KBM-7 (cell line): ENCODE measurements at places on chromosomes 1 and 21.
A peak's percentile ranks its signal among the peaks of the same experiment; 100 is the strongest.

GRCh38 chr1:10795276-10796021 is 997 bp downstream of the CASZ1 start:
- no peak for DNase-seq

DNA sequence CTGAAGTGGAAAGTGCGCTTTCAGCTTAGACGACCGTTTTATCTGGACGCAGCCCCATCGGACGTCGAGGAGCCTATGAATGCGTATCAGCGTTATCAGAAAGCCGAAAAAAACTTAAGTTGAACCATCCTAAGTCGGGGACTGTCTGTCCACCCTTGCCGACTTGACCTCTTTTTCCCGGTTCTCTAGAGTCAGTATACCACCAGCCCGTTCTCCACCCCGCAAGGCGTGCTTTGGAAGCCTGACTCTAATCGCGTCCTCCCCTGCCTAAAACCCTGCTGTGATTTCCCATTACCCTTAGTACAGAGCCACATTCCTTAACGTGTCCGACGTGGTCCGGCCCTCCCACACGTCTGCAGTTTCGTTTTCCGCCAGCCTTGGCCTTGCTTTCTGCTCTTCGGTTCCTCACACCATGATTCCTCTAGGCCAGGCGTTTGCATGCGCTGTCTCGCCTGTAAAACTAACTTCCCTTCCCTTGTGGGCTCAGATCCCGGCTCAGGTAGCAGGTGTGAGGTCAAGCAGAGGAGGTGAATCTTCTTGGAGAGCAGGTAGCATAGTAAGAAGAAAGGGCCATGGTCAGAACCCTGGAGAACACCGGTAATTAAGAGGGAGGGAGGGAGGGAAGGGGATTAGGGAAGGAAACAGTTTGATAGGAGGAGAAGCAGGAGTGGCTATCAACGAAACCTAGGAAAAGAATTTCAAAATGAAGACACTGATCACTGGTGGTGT is 865 bp downstream of the ADPRS start:
- peak; percentile 53 for DNase-seq

- DNase-seq = peak; percentile 25
Measured at GRCh38 chr1:162892906-162893611, 32.1 kb upstream of the CCDC190 start.

GRCh38 chr1:14220811-14221210 is 377.7 kb upstream of the KAZN start:
- no peak for DNase-seq

- no peak for DNase-seq
Measured at GRCh38 chr1:231940116-231940515, 313.5 kb downstream of the DISC1 start.

- DNase-seq = no peak
Measured at GRCh38 chr1:241591317-241591716, 48.9 kb downstream of the CHML start.

- no peak for DNase-seq
Measured at GRCh38 chr21:35291034-35291433, 241.9 kb upstream of the RUNX1 start.

GRCh38 chr1:12458571-12458970 is 159.4 kb downstream of the DHRS3 start:
- no peak for DNase-seq

DNA sequence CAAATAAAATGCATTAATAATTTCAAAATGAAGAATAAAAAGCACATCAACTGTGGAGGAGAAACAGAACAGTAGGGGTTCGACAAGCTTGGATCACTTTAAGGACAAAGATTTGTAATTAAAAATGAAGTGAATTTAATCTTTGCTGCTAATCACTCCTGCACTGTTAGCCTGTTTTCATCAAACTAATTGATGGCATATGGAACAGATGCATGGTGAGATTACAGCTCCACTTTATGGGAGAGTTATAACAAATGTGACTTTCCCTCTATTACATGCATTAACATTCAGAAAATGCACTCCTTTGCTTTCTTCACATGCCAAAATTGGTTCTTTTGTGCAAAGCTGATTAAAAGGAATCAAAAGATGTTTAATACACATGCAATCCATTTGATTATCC is 207.2 kb upstream of the C21orf91 start:
- DNase-seq = no peak

DNA sequence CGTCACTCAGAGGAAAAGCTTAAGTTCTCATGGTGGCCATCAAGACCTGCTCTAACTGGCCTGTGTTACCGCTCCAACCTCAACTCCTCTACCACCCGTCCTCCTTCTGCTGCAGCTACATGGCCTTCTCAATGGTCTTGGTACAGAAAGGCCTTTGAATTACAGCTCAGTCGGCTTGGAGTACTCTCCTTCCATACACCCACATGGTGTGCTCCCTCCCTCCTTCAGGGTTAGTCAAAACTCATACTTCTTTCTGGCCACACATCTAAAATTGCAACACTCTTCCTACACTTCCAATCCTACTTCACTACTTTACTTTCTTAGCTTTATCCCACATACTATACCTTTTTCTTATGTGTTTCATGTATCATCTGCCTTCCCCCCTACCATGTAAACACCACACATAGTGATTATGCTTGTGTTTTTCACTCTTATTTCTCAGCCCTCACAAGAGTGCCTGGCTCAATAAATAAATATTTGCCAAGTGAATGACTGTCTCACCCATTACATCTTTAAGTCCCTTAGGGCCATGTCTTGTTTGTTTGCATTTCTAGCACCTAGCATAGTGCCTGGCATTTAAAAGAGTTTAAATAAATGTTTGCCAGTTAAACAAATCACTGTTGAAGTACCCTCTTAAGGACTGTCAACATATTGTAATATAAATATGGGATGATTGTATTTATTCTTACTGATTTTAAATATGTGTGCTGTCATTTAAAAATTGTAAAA is 37.6 kb upstream of the HMCN1 start:
- DNase-seq = no peak

- no peak for DNase-seq
Measured at GRCh38 chr1:224045556-224045955, 68.4 kb upstream of the FBXO28 start.

DNA sequence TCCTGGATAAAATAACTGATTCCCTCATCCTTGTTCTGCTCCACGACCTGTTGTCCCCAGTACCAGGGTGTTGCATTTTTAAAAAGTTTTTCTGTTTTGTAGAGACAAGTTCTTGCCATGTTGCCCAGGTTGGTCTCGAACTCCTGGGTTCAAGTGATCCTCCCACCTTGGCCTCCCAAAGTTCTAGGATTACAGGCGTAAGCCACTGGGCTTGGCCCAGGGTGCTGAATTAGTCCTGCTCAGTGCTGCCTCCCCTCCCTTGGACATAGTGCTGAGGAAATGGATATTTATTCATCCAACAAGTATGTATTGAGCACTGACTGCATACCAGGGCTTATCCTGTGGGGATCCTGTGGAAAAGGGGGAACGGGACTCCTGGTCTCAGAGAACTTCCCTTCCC is 126.4 kb downstream of the PTPRU start:
- DNase-seq = no peak

- DNase-seq = no peak
Measured at GRCh38 chr1:199759268-199759730, 268.2 kb upstream of the NR5A2 start.

DNA sequence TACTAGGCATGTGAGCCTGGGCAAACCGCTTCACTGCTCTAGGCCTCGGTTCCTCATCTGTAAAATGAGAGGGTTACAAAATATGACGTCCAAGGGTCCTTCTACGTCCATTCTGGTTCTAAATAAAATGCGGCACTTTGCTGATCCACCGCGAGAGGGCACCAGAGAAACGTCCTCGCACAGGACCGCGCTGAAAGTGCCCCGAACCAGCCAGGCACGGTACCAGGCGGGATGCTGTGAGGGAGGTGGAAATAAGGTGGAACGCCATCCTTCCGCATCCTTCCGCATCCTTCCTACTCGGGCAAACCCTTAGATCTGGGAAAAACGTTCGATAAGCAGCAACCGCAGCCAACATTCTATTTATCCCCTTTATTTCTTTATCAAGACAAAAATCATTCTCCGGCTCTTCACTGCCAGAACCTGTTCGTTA is 60.3 kb upstream of the KRTAP19-8 start:
- peak; percentile 68 for DNase-seq

DNA sequence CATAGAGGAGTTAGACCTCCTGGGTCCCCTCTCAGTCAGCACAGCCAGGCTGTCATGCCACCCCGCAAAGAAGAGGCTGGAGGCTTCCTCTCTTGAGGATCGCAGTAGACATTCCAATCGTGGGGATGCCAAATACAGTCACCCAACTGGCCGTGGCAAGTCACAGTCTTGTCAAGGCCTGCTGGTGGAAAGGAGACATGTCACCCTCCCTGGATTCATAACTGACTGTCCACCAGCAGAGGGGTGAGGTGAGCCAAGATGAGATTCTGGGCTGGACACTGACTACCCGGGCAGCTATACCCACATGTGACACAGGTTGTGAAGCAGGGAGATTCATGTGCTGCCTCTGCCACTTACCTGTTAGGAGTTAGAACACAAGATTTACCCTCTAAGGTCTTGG is 123.5 kb upstream of the NGF start:
- DNase-seq = no peak
